ENCODE measurements at places on chromosomes 2 and 18. TPM values are rescaled to one million over a fixed set of nuclear protein-coding genes. Genes with fewer than 3 reads are reported as not detected.

POMC gene
- total RNA-seq: 0.34 TPM

CNTNAP5 gene
- total RNA-seq: not detected

- no peak for DNase-seq
These were observed 12.1 kb downstream of the AAK1 start for GRCh38 chr2:69631402-69631801.

- DNase-seq: peak; percentile 33
These were observed 101.1 kb downstream of the TWIST2 start for GRCh38 chr2:238948765-238949641.

ZCCHC2 gene
- total RNA-seq: 3.1 TPM

MC2R gene
- not detected for total RNA-seq

DNA sequence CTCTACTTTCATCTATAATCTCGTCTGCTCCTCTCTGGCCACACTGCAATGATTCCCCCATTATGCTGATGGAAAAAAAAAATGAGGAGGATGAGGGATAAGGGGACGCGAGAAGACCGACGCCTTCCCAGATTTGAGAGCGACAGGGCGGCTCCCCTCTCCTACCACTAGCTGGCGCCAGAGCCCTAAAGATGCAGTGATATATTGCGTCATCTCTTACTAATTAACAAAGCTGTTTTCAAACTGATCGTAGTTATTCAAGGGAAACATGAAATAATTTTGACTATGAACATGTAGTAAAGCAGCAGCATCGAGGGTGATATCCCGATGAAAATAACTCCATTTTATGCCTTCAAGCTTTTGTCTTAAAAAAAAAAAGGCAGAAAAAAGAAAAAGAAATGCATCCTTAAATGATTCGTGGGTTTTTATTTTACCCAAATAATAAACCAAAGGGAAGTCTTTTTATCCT, 48.0 kb upstream of the HNRNPA3 start:
- peak; percentile 83 for DNase-seq

- peak; percentile 67 for DNase-seq
These were observed 42.8 kb upstream of the GALR1 start for GRCh38 chr18:77206676-77207374.

- no peak for DNase-seq
These were observed 303.4 kb upstream of the NRXN1 start for GRCh38 chr2:51335087-51336058.

DNA sequence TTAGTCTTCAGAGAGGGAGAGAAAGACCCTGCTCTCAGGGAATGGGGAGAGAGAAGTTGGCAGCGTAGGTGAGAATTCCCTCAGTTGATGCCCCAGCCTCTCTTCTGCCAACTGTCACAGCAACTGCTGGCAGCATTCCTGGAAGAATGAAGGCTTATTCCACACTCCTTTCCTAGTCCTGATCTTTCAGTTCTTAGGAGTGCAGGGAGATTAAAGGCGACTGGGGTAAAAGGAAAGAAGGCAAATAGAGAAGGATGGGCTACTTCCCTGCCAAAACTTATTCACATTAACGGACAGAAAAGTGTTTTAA, 65.9 kb upstream of the ACAA2 start:
- no peak for DNase-seq

DNA sequence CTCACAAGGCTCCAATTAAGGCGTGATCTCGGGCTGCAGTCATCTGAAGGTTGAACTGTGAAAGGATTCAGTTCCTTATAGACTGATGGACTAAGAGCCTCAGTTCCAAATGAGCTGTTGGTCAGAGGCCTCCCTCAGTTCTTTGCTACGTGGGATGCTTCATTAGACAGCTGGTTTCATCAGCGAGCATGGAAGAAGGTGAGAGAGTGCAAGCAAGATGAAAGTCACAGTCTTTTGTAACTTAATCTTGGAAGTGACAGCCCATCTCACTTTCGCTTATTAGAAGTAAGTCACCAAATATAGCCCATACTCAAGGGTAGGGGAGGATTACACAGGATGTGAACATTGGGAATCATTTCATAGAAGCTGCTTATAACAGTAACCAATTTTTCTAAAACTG, 26.8 kb downstream of the PPP1CB start:
- no peak for DNase-seq

MRPL33 gene
- 175 TPM for total RNA-seq

CCDC150 gene
- 12.0 TPM for total RNA-seq

ZC3H6 gene
- 0.69 TPM for total RNA-seq

DNA sequence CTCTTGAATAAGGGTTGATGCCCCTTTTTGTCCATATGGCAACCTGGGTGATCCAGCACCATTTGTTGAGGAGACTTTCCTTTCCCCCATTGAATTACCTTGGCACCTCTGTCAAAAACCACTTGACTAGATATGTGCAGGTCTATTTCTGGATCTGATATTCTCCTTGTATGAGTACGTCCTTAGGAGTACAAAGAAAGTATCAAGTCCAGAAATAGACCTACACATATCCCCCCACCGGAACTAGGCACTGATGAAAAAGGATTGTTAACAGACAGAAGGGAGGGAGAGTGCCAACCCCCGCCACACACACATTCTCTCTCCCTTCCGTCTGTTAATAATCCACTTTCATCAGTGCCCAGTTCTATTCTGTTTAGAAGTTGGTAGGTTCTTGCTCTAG, 225.0 kb downstream of the TMEM163 start:
- DNase-seq: no peak

DNA sequence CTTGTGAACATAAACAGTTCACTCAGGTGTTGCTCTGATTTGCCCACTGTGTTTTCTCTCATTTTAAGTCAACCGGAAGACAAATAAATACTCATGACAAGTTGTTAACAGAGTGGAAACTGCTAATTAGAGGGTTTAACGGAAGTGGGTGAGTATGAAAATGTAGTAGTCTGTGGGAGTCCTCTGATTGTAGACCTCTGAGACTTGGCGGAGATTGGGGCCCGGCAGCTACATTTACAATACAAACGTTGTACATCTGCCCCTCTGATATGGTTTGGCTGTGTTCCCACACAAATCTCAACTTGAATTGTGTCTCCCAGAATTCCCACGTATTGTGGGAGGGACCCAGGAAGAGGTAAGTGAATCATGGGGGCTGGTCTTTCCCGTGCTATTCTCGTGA, 107.3 kb upstream of the FAM98A start:
- DNase-seq: no peak

DNA sequence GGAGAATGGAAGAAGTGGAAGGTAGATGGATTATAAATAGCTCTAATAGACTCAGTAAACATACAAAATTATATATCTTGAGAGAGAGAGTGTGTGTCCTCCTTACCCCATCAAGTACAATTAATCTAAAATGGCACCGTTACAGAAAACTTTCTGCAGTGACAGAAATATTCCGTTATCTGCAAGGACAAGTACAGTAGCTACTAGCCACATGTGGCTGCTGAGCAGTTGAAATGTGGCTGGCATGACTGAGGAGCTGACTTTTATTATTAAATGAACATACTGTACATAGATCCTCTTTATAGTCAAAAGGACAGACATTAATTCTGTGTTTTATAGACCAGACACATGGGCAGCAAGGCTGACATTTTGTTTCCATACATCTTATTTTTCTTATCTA, 7.0 kb downstream of the CCDC93 start:
- DNase-seq: no peak

GRCh38 chr2:43890855-43891254, 52.1 kb downstream of the ABCG8 start:
- no peak for DNase-seq

- DNase-seq: no peak
These were observed 18.9 kb upstream of the ME2 start for GRCh38 chr18:50859793-50860555.

SLC4A5 gene
- total RNA-seq: not detected

DNA sequence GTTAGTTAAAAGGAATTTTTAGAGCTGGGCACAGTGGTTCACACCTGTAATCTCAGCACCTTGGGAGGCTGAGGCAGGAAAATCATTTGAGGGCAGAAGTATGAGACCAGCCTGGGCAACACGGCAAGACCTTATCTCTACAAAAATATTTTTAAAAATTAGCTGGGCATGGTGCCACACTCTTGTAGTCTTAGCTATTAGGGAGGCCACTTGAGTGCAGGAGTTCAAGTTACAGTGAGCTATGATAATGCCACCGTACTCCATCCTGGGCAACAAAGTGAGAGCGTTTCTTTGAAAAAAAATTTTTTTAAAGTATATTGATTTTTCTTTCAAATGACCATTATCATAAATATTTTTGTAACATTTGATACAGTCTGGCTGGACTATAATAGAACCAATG, 93.6 kb upstream of the FAM117B start:
- peak; percentile 5 for DNase-seq

GRCh38 chr2:17558053-17558452, 17.6 kb downstream of the VSNL1 start:
- no peak for DNase-seq

DNA sequence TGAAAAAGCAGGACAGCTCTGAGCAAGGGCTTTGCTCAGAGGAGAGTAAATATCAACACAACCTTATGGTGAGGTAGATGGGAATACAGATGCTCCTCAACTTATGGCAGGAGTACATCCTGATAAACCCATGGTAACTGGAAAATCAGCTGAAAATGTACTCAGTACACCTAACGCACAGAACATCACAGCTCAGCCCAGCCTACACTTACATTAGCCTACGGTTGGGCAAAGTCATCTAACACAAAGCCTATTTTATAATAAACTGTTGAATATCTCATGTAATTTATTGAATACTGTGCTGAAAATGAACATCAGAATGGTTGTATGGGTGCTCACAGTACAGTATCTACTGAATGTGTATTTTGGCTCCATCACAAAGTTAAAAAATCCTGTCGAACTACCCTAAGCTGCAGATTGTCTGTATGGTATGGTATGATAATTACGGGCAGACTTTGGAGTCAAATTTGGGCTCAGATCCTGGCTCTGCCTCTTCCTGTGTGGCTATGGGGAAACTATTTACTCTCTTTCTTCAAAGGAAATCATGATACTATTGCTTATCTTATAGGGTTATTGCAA, 120.3 kb upstream of the LYPD1 start:
- DNase-seq: no peak

GRCh38 chr2:226431288-226431948, 368.2 kb downstream of the IRS1 start:
- DNase-seq: no peak

C2orf81 gene
- 1.4 TPM for total RNA-seq

DNA sequence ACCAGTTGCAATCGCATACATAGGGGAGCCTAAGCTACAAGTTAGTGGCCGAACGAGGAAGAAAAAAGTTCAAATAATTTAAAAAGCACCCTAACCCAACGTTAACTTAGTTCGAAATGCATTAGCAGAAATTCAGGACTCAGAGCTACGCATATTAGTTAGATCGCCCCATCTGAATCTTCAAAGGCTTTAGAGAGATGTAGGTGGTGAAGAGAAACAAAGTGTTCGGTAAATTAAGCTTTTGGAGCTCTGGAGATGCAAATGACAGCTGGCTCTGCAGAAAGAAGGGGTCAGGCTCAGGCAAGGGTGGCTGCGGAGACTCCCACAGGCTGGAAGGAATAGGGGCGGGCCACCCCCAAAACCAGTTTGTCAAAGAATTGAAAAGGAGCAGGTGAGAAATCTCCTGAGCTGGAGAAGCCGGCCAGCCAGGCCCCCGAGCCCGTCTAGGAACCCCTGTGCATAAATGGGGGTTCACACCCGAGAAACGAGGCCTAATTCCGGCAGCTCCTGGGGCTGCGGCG, 621 bp downstream of the TXNL1 start:
- no peak for DNase-seq

DNA sequence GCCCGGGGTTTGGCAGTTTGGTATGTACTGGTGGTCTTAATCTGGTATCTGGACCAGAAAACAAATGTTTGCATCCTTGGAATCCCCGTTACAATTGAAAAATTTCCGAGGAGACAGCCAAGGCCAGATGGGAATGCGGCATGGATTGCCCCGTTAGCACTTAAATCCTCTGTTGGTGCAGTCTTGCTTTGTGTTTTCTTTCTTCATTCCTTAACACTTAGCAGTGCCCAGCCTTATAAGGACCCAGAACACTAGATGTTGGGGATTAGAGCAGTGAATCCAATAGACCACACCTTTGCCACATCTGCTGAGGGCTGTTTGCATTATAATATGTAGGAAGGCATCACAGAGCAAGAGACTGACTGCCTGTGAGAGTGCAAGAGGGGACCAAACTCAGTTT, 12.8 kb upstream of the ZNF532 start:
- DNase-seq: peak; percentile 21

GRCh38 chr2:169493360-169493759, 14.1 kb downstream of the BBS5 start:
- no peak for DNase-seq

GRCh38 chr2:36781907-36782720, 85.6 kb downstream of the VIT start:
- DNase-seq: no peak

DNA sequence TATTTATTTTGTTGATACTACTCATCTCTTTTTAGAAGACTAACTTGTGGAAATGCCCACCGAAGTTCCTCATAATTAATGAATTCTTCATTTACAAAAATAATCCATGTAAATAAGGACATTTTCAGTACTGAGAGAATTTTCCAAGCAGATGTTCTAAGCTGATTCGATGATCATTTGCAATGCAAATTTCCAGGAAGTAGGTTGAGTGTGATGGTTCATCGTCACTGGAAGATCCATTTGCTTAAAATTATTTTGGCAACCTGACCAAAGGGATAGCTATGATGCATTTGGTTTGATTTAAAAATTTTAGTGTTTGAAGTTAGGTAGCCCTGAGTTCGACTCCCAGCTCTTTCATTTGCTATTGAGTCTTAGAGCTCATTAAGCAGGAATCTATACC, 257.3 kb upstream of the RASGRP3 start:
- DNase-seq: no peak

PER2 gene
- total RNA-seq: 1.7 TPM

ATP8B1 gene
- total RNA-seq: 5.2 TPM

GRCh38 chr2:183995632-183996031, 602.7 kb upstream of the ZNF804A start:
- no peak for DNase-seq

CXCR1 gene
- not detected for total RNA-seq

- no peak for DNase-seq
These were observed 56.1 kb downstream of the RIF1 start for GRCh38 chr2:151465771-151466170.

LOXL3 gene
- 62.0 TPM for total RNA-seq

ZNF396 gene
- 5.4 TPM for total RNA-seq

SERPINB10 gene
- 1.5 TPM for total RNA-seq

- DNase-seq: no peak
These were observed 725.5 kb upstream of the ZEB2 start for GRCh38 chr2:145245268-145245870.

CRYGC gene
- not detected for total RNA-seq

LINC00305 gene
- total RNA-seq: not detected

Measured in Daoy (cell line).